LHCN-M2 (cell line): ENCODE measurements at places on chromosomes 2 and 18. TPM values are rescaled to one million over a fixed set of nuclear protein-coding genes. Genes with fewer than 3 reads are reported as not detected.
A peak's percentile ranks its signal among the peaks of the same experiment; 100 is the strongest.

- DNase-seq = peak; percentile 7
These were observed 857.4 kb upstream of the CDH2 start for GRCh38 chr18:29034113-29034856.

DNA sequence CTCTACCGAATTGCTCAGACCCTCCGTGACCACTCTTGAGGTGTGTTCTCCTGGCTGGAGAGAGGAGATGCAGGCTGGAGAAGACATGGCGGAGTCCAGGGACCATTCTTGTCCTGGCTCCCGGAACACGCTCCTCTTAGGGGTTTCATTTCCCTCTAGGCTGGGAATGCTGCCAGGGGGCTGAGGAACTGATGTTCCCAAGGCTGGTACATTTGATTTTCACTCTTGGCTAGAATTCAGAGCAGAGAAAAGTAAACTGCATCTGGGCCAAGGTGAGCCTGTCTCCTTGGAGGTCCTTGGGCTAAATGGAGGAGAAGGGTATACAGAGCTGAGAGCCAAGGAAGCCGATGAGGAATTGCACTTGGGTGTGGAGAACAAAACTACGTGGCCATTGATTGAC, 28.2 kb upstream of the LBH start:
- DNase-seq = no peak

DNA sequence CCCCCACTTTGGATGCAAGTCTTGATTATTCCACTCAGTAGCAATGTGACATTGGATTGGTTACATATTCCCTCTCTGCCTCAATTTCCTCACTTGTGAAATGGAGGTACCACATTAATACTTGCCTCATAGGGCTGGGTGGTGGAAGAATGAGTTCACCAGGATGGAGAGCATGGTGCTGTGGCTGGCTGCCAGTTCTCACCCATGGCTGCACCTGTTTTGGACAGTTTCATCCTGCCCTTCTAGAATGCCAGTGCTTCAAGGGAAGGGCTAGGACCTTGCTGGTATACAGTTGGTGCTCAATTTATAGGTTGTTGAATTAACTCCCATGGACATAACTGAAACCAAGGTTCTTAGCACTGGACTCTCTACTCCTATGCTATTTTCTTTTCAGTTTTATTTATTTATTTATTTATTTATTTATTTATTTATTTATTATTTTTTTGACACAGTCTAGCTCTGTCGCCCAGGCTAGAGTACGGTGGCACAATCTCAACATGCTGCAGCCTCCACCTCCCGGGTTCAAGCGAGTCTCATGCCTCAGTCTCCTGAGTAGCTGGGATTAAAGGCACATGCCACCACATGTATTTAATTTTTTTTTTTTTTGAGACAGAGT, 5.3 kb upstream of the SH3RF3 start:
- DNase-seq = no peak

The RAB31 gene
- 26.2 and 31.3 TPM in 2 replicates for total RNA-seq

The PKDCC gene
- total RNA-seq = 5.7 and 7.1 TPM in 2 replicates
